ENCODE measurements at places on chromosomes 11 and 22.
A peak's percentile ranks its signal among the peaks of the same experiment; 100 is the strongest.

DNA sequence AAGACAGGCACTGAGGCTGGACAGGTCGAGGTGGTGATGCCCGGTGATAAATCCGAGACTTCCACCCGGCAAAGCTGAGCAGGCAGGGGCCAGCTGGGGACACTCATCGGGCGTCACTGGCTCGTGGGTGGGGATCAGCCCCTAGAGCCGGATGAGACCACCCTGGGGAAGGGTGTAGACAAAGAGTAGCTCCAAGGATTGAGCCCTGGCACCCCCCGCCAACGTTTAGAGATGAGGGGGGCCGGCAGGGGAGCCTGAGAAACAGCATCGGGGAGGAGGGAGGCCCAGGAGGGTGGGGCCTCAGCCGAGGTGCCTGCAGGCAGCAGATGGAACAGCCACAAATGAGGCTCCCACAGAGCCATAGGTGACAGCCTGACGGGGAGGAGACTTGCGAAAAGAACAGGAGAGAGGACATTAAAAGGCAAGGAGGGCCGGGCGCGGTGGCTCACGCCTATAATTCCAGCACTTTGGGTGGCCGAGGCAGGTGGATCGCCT lies 27.4 kb upstream of the CBX7 start:
- no peak for DNase-seq

DNA sequence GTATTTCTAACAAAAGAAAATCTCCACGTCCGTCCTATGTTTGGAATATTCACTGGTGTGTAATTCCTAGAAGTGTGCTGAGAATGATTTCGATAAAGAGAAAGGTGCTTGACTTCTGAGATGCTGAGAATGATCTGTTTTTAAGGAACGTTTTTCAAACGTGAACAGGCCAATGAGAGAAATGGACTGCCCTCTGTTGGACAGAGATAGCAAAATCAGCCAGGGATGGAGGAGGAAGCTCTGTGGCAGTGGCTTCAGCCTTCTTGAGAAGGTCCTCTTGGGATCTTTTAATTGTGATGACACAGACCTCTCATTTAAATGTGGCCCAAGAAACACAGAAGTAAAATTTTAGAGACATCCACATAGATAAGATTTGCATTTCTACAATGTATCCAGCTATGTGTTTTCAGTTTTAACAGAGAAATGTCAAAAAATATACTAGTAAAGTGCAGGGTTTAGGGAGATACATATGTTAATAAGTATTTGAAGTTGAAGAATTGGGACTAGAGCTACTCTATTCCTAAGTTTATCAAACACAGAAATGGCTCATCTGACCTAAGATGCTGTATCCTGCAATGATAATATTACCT lies 84.0 kb upstream of the RCN1 start:
- peak; percentile 16 for DNase-seq

DNA sequence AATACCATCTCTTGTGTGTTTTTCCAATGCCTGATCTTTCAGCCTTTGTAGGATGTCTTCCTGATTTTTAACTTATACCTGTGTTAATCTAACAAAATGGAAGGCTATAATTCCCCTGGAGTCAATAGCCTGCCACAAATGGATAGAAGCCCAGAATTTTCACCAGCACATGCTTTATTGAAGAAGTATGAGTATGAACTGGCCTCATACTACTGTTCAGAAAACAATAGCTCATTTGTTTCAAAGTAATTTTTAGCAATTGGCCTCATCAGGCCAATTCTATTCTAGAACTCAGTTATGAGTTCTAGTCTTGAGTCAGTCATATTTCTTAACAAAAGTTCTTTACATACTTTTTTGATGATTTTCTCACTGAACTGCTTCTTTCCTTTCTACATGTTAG lies 40.6 kb upstream of the SLC37A2 start:
- DNase-seq = no peak

DNA sequence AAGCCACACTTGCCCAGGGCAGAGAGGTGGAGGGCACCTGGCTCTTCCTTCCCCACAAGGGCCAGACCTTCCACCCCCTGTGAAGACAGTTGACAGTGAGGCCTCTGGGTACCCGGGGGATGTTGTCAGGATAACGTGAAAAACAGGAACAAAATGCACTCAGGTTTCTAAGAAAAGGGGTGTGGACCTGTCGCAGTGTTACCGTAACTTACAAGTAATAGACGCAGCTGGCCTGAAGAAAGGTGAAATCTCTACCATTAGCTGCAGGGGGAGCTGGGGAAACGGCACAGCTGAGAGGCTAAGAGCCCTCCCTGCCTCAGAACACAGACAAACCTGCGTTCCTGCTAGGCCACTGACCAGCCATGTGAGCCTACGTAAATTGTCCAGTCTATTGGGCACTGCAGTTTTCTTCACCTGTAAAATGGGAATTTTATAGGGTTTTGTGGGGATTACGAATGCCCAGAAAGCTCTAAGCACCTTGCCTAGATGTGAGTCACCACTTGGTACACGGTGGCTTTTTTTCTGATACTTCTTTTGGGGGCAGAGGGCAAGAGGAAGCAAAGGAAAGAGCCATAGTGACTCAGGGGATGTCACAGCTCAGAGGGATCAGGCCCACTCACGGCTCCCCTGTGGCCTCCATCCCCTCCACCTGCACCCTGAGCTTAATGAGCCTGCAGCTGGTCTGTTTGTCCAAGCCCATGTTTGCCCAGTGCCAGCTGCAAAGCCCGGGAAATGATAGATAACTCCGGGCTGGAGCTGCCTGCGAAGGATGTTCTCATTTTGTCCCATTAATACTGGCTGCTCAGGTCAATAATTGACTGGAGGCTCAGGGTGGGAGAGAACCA lies 18.4 kb upstream of the CABP7 start:
- no peak for DNase-seq

DNA sequence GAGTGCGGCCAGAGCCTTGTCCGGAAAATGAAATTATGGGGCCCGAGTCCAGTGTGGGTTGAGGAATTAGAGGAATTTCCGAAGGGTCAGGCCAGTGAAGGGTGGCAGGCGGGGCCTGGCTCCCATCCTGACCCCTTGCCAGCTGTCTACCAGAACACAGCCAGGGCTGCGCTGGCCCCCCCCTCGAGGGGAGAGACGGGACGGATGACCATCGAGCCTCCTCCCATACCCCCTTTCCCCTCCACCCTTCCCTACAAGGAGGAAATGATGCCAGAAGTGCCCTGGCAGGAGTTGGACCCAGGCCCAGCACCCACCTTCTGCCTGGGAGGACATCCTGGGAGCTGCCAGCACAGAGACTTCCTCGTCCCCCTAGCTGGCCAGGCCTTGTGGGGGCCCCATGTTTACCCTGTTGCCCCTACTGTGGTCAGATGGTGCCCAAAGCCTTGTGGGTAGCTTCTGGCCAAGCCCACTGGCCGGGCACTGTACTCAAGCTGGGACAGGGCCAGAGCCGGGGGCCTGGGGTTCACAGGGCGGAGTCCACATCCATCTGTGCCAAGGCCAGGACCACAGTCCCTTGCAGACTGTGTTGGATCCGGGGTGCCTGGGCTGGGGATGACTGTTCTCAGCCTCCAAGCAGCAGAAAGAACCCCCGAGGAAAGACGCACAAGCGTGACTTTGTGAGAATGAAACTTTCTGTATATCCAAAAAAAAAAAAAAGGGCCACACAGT lies 20.8 kb downstream of the ARVCF start:
- no peak for DNase-seq

DNA sequence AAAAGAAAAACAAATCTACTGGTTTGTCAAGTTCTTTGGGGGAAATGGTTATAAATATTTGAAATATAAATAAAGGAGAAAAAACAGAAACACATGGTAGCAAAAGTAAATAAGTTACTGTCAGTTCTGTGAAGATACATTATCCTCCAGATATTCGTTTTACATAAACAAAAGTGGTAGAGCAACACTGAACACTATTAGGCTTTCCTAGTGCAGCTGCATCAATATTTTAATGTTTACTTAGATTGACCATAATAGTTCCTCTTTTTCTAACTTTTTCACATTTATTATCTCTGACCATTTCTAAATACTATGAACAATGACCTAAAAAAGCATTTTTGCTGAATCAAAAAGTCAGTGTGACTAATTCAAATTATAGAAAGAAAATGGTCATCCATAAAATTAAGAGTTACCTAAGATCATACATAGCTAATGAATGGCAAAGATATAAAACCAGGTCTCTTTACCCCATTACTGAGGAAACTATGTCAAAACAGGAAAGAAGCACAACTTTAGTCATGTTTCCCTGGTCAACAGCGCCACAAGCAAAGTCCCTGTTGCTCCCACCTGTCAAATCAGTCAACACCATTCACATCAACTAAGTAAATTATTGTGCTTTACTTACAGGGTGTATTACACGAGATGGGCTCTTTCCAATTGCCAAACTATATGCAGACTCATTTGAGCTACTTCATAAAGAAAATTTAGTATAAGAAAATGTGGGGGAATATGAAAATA lies 38.5 kb downstream of the SBF2 start:
- DNase-seq = no peak

DNA sequence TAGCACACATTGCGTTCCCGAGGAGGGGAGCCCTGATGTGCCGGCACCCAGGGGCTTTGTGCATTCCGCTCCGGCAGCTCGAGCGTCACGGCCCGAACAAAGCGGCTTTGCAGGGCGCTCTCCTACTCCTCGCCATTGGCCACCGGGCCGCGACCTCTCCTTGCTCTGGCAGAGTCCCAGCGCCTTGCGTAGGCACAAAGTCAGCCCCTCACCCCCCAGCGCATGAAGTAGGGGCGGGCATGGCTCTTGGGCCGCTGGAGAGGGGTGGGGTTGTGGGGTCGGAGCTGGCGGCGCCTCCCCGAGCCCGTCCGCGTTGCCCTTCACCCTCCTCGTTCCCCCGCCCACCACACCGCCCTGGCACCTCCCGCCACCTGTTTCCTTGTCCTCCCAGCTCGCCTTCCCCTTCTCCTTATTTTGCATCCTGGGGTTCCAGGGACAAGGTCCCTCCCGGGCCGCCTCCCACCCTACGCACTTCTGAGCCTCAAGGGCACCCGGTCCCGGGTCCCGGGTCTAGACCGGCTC lies 753 bp upstream of the PPARA start:
- DNase-seq = no peak

- no peak for DNase-seq
Observed at GRCh38 chr11:76773921-76774361, 9.2 kb upstream of the TSKU start.

DNA sequence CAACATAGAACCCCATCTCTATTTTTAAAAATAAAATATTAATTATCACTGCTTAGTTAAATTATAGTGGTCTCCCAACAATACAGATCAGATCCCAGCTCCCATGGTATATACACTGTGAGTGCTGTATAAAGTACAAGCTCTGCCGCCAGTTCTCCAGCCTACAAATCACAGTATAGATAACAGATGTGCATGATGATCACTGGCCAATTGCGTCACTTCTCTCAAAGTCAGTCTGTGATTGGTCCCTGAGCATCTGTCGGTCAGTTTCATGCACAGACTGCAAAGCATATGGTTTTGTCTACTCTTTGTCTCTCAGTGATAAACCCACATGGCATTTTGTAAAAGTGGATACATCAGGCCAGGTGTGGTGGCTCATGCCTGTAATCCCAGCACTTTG lies 15.7 kb downstream of the PPARA start:
- no peak for DNase-seq

GRCh38 chr11:95444309-95445241 lies 213.6 kb upstream of the SESN3 start:
- DNase-seq = no peak

- no peak for DNase-seq
Observed at GRCh38 chr11:119724956-119725355, 4.0 kb downstream of the NECTIN1 start.

- no peak for DNase-seq
Observed at GRCh38 chr11:36722421-36722820, 124.4 kb upstream of the RAG2 start.

- DNase-seq = no peak
Observed at GRCh38 chr11:79623375-79623774, 182.5 kb upstream of the TENM4 start.

- no peak for DNase-seq
Observed at GRCh38 chr11:118524757-118525470, 2.4 kb upstream of the TTC36 start.

GRCh38 chr22:20748731-20749428 lies 25.0 kb upstream of the SERPIND1 start:
- no peak for DNase-seq

DNA sequence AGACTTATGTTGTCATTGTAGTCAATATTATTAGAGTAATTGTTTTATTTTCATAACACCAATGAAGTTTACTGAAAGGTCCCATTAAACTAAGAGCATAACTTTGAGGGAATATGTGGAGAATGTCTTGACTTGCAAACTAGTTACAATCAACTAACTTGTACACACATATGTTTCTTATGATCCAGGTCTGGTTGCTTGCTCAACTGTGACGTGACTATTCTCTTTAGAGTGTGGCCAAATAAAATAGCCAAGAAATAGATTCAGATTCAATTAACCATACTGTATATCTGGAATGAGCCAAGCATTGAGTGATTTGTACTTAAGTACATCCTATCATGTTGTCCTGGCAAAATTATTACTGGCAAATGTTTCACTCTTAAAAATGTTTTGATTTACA lies 101.7 kb downstream of the METTL15 start:
- no peak for DNase-seq

- DNase-seq = no peak
Observed at GRCh38 chr22:48975316-48975741, 852.3 kb downstream of the BRD1 start.

- no peak for DNase-seq
Observed at GRCh38 chr22:19052941-19053541, 69.2 kb downstream of the DGCR2 start.

- no peak for DNase-seq
Observed at GRCh38 chr11:105573091-105573490, 36.8 kb upstream of the GRIA4 start.

- no peak for DNase-seq
Observed at GRCh38 chr22:26891429-26891828, 234.0 kb downstream of the MIAT start.

DNA sequence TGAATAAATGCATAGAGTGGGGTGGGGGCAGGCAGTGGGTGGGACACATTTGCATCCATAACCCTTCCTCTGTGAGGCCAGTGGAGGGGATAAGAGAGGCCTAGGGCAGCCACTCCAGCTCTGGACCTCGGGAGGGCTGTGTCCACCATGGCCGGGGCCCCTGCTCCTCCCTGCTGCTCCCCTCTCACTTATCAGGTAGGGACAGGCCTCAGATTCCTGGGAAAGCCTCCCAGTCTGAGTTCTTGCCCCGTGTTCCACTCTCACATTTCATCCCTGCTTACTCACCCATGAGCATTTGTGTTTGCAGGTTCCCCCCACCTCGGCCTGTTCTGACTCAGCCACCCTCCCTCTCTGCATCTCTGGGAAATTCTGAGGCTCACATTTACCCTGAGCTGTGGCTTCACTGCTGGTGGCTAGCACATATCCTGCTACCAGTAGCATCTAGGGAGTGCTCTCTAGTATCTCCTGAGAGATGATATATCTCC lies 128.7 kb upstream of the TOP3B start:
- no peak for DNase-seq

- no peak for DNase-seq
Observed at GRCh38 chr22:50189184-50189848, 3.6 kb downstream of the TRABD start.

DNA sequence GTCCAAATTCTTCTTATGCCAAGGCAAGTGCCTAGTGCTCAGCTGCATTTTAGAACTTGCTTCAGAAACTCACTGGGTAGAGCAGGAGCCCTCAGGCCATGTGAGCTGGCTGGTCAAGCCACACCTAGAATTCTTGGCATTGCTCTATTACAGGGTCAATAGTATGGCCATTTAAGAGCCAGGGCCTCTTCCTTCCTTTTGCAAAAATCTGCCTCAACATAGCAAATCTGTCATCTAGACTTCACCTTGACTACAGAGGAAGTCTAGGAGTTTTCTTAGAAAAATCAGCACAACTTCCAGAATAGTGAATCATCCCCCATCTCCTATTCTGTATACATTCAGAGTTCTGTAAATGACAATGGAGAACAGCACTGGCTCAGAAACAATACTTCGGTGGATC lies 112.0 kb upstream of the TTC12 start:
- no peak for DNase-seq

GRCh38 chr11:77301510-77301909 lies at the start of gene GDPD4:
GDPD4 (minus strand) TSS chr11:77301686; CDS start chr11:77285137, 16,549 bp downstream.
- no peak for DNase-seq
